ENCODE measurements at places on chromosomes 12 and 14. TPM values are rescaled to one million over a fixed set of nuclear protein-coding genes. Genes with fewer than 3 reads are reported as not detected.

GRCh38 chr12:14454098-14454907, 88.8 kb downstream of the ATF7IP start:
- H3K4me3 ChIP-seq, result no peak overlapping the region
- no peaks in the 10 kb centered on the region for H3K4me1 ChIP-seq

DNA sequence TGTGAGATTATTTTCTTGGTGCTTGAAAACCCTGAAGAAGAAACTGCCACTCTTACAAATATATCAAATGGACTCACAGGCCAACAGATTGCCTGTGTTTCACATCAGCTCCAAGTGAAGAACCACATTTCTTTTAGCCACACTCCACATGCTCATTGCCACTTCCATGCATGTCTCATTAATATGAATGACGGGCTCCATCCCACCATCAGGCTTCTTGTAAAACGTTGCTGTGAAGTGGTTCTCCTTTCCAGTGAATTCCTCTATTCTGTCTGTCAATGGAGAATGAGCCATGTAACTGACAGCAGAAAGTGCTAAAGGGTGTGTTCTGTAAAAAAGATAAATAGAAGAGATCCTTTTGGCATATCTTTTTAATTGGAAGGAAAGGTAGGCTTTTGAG, 188.2 kb upstream of the RMST start:
- no peak overlapping the region for H3K27ac ChIP-seq
- H3K36me3 ChIP-seq, result no peaks in the 10 kb centered on the region
- no peaks in the 10 kb centered on the region for H3K4me1 ChIP-seq

DNA sequence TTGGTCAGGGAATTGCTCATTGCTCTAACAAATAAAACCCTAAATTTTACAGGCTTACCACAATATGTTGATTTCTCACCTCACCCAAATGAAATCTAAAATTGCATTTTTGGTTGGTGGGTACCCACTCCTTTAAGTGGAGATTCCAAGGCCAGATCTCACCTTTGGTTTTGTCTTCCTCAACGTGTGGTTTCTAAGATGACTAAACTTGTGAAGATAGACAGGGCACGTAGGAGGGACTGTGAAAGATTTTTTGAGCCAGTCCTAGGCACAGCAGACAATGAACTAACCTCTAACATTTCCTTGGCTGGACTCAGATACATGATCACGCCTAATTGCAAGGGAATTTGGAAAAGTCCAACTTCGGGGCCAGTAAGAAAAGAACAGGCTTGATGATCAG, 1003.9 kb downstream of the FLRT2 start:
- H3K4me1 ChIP-seq, result no peaks in the 10 kb centered on the region
- no peak overlapping the region for H3K4me3 ChIP-seq
- no peaks in the 10 kb centered on the region for H3K27me3 ChIP-seq

GRCh38 chr14:77031759-77032490, 3.4 kb upstream of the IRF2BPL start:
- H3K4me1 ChIP-seq, result peaks cover 38% of the 10 kb centered on the region
- peak overlapping the region; percentile 100 for H3K27ac ChIP-seq
- H3K4me3 ChIP-seq, result peak overlapping the region; percentile 81
- DNase-seq, result peak; percentile 91

DNA sequence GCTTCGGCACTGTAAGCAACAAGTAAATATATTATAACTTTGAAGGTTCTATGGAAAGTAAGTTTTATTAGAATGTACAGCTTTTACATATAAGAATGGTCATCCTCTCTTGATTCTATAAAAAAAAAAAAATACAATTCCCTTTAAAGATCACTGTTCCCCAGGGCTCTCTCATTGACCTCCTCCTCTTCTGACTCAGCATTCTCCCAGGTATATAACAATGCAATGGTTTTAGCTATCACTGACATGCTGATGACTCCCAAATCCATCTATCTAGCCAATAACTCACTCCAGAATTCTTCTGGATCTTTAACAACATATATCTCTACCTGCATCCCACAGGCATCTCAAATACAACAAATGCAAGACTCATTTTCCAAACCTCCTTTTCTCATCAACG, 62.7 kb downstream of the EEA1 start:
- no peak overlapping the region for H3K27ac ChIP-seq
- H3K4me3 ChIP-seq, result no peak overlapping the region

GRCh38 chr14:35503646-35504045, 30.3 kb upstream of the INSM2 start:
- no peaks in the 10 kb centered on the region for H3K36me3 ChIP-seq
- DNase-seq, result no peak
- H3K27ac ChIP-seq, result no peak overlapping the region
- no peaks in the 10 kb centered on the region for H3K27me3 ChIP-seq
- no peak overlapping the region for H3K4me3 ChIP-seq

GRCh38 chr14:50612806-50613205, 52.9 kb downstream of the ATL1 start:
- DNase-seq, result no peak
- no peaks in the 10 kb centered on the region for H3K27me3 ChIP-seq
- H3K27ac ChIP-seq, result no peak overlapping the region
- no peaks in the 10 kb centered on the region for H3K36me3 ChIP-seq
- no peak overlapping the region for H3K4me3 ChIP-seq
- peaks cover 14% of the 10 kb centered on the region for H3K4me1 ChIP-seq

GRCh38 chr12:17999174-17999801, 90.7 kb downstream of the RERGL start:
- H3K4me3 ChIP-seq, result no peak overlapping the region
- H3K4me1 ChIP-seq, result no peaks in the 10 kb centered on the region
- no peak for DNase-seq
- H3K27ac ChIP-seq, result no peak overlapping the region
- no peaks in the 10 kb centered on the region for H3K36me3 ChIP-seq

DNA sequence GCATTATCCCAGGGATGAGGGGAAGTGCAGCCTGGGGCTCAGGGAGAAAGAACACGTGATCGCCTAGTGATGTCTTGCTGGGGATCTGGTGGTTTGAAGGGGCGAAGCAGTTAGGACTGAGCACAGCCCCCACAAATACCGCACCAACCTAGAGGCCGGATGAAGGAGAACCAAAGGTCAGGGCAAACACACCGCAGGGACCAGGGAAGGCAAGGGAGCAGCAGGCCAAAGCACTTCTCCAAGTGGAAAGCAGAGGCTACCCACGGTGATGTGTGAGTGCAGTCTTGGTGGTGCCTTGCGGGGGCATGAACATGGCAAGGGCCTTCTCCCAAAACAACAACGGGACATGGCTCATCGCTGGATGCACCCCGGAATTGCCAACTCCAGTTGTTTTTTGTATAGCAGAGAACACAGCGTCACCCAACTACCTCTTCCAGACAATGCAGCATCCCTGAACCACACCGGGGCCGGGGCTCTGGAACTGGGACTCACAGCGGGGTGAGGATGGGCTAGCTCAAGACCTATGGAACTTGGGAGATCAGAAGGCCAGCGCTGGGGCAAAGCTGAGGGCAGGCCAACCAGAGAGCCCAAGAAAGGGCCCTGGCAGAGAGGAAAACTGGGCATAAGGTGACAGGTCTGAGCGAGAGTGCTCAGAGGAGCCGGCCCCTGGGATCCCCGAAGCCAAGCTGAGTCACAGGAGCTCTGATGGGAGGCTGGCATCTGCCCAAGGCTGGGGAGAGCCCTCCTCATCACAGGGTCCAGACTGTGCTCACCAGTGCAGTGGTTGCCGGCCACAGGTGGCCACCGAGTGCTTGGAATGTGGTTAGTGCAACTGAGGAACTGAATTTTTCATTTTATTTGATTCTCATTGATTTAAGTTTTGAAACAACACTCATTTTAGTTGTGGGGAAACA, 11.1 kb downstream of the GALNT16 start:
- H3K36me3 ChIP-seq, result no peaks in the 10 kb centered on the region
- no peaks in the 10 kb centered on the region for H3K27me3 ChIP-seq
- H3K27ac ChIP-seq, result no peak overlapping the region

GRCh38 chr14:106141242-106142220, 615.1 kb downstream of the TMEM121 start:
- H3K4me1 ChIP-seq, result no peaks in the 10 kb centered on the region
- no peaks in the 10 kb centered on the region for H3K36me3 ChIP-seq
- no peak overlapping the region for H3K4me3 ChIP-seq

DNA sequence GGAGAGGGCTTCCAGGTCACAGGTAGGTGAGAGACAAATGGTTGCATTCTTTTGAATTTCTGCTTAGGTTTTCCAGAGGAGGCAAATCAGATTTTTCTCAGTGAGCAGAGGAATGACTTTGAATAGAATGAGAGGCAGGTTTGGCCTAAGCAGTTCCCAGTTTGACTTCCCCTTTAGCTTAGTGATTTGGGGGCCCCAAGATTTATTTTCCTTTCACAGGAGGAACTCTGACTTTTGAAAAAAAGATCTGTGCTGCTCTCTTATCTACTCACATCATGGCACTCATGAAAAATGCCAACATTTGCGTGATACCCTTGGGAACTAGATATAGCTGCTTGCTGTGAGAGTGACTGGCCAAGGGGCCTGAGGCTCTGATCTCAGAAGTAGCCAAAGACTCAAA, 58.0 kb upstream of the EVL start:
- no peaks in the 10 kb centered on the region for H3K36me3 ChIP-seq
- H3K4me1 ChIP-seq, result peaks cover 1% of the 10 kb centered on the region
- no peak for DNase-seq
- no peaks in the 10 kb centered on the region for H3K27me3 ChIP-seq
- no peak overlapping the region for H3K27ac ChIP-seq

DNA sequence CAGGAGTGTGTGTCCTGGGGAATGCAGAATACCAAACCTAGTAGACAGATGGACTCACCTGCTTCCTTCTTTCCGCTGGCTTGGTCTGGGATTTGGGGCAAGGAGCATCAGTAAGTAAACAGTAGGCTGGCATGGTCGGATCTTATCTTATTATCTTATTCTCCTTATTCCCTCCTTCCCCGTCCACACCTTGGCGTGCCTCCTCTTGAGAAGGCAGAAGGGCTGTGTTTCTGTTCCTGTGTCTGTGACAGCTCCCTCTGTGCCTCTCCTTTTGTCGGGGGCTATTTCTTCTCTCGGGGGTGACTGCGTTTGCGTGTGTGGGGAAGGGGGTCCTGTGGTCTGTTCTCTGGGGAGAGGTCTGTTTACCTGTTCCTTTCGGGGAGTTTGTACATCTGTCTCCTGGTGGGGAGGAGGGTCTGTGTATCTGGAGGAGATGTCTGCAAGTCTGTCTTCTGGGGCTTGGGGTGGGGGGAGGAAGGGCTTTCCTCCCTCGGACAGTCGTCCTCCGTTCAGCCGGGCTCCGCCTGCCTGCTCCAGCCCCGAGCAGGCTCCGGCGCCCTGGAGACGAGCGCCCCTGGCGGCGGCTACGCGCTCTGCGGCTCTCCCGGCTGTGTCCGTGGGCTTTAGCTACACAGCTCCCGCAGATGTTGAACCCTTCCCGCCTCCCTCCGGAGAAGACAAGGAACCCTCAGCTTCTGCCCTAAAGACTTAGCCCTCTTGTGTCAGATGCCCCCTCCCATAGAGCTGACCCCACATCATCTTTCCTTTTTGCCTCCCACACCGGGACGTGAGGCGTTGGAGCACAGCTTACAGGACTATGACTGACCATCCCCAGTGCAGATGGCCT, 4.4 kb downstream of the KRT86 start:
- H3K4me1 ChIP-seq, result peaks cover 31% of the 10 kb centered on the region
- H3K36me3 ChIP-seq, result no peaks in the 10 kb centered on the region
- peak overlapping the region; percentile 63 for H3K4me3 ChIP-seq
- no peaks in the 10 kb centered on the region for H3K27me3 ChIP-seq
- DNase-seq, result peak; percentile 81

DNA sequence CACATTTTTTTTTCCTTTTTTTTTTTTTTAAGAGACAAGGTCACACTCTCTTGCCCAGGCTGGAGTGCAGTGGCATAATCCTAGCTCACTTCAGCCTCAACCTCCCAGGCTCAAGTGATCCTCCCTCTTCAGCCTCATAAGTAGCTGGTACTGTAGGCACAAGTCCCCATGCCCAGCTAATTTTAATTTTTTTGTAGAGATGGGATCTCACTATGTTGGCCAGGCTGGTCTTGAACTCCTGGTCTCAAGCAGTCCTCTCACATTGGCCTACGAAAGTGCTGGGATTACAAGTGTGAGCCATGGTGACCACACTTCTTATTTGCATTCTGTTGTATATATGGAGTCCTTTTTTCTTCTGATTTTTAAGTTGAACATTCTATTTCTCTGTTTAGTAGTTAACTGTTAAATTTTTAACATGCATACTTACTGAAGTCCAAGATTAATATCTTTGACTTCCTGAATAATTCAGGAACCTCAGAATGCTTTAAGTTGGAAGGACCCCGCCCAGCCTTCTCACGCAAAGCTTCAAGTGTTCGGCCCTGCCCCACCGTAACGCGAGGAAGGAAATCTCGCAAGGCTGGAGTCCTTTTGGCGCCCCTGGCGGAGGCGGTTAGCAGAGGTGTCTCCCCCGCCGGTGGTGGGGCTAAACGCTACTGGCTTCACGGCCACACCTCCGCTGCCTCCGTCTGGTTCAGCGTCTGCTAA, 21.6 kb downstream of the SPATS2 start:
- no peak overlapping the region for H3K27ac ChIP-seq
- H3K4me3 ChIP-seq, result no peak overlapping the region
- no peaks in the 10 kb centered on the region for H3K36me3 ChIP-seq
- H3K27me3 ChIP-seq, result no peaks in the 10 kb centered on the region

The ANG gene
- total RNA-seq, result 3.8 TPM

The HSPB8 gene
- 11.1 TPM for total RNA-seq

The GALNT8 gene
- total RNA-seq, result not detected

The L3HYPDH gene
- total RNA-seq, result 65.1 TPM

The TMEM233 gene
- total RNA-seq, result not detected

The RERG gene
- total RNA-seq, result not detected

The PA2G4 gene
- total RNA-seq, result 120 TPM

The DEGS2 gene
- total RNA-seq, result not detected

The KCNC2 gene
- not detected for total RNA-seq

The FSCB gene
- total RNA-seq, result not detected

The MEG3 gene
- total RNA-seq, result 101 TPM

The SYT10 gene
- not detected for total RNA-seq

The GALC gene
- 20.9 TPM for total RNA-seq

The GPX2 gene
- not detected for total RNA-seq

The SLC11A2 gene
- 16.3 TPM for total RNA-seq

The MYH7 gene
- total RNA-seq, result not detected

The PRICKLE1 gene
- total RNA-seq, result 13.2 TPM

The C3AR1 gene
- total RNA-seq, result not detected
